CD4-positive, alpha-beta T cell treated with Interferon alpha-2 for 1 hour (primary cell): ENCODE measurements at places on chromosomes 3 and 15.
A peak's percentile ranks its signal among the peaks of the same experiment; 100 is the strongest.

DNA sequence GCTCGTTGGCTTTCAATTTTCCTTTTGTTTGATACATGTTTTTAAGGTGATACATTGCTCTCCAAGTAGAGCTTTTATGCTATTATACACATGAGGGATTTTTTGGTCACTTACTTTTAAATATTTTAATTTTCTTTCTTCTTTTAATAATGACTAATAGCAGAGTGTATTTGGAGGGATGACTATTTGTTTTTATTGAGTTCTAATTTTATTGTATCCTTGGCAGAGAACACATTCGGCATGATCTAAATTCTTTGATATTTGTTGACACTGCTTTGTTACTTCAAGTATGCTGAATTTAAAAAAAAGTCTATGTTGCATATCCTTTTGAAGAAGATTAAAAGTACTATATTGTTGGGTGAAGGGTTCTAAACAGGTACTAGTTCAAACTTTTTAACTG, 149.9 kb upstream of the PDZRN3 start:
- DNase-seq = no peak

GRCh38 chr3:42898896-42899675, 6.9 kb upstream of the ZNF662 start:
- no peak for DNase-seq

GRCh38 chr15:37038716-37039106, 61.6 kb downstream of the MEIS2 start:
- DNase-seq = no peak

DNA sequence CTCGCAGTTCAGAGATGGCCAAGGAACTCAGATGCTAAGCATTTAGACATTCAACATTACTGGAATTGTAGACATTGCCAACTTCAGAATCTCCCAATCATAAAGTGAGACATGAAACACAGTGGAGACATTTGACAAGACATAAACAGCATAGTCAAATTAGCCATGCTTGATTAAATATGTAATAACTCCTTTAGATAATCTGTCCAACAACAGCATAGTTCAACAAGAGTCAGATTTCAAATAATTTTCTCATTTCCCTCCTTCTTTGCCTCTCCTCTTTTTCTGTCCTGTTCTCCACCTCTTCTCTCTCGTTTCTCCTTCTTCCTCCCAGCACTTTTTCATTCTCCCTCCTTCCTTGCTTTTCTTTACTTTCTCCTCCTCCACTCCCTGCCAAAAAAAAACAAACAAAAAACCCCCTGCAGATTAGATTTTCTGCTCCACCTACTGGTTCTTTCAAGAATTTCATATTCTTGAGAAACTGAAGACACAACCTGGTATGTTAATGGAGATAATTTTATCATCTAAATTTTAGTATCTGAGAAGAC, 20.2 kb downstream of the CPOX start:
- peak; percentile 60 for DNase-seq

DNA sequence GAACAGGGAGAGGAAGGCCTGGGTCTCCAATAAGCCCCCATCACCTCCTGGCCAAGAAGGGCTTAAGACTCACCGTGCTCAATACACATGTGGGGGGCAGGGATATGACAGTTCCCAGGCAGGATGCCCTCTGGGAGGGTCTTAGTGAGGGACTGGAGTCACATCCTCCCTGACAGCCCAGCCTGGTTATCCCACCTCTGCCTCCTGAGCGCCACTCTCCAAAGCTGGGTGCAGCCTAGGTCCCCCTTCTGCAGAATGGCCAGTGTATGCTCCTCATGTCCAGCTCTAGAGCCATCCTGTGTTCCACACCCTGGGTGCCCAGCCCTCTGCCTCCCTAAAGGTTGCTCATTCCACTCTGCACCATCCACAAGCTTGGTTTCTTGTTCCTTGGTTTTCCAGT, 1.2 kb upstream of the SHISA5 start:
- DNase-seq = no peak

GRCh38 chr15:62849316-62850106, 193.0 kb upstream of the TPM1 start:
- DNase-seq = no peak
